ENCODE measurements at places on chromosomes 5 and 9.

DNA sequence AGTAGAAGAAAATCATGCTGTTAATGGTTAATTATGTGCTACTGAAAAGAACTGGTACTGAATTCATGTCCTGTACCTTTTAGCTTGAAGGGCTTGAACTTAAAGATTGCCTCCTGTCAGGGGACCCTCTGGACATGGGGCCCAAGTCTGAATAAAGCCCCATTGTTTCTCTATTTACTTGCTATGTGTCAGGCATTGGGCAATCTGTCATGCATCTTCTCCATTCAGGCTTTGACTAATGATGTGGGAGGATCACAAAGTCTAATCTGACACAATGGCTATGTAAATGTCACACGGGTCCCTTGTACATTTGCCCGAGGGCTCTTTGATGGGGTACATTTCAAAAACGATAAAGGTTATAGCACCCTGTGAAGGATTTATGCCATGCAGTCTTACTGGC is 64.0 kb upstream of the TUSC1 start:
- ATAC-seq = no peak

DNA sequence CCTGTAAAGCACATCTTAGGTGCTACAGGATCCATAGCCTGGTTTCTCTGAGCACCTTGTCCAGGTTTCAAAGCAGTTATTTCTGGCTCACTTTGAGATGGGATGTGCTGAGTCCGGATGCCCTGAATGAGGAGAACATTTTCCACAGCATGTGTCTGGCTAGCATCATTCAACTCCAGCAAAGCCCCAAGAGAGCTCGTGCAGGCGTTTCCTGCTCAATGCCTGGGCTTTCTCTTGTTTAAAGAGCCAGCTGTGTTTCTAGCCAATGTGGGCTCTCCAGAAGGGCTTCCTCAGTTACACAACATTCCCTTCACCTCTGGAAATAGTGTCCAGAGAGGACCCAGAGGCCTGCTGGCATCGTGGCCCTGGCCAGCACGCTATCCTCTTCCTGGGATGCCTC is 411.7 kb downstream of the DMAC1 start:
- ATAC-seq = no peak

- no peak for ATAC-seq
These were observed 477.0 kb downstream of the CDH10 start for GRCh38 chr5:24167806-24168205.

GRCh38 chr5:81305785-81306184 is 4.4 kb downstream of the ZCCHC9 start:
- no peak for ATAC-seq

DNA sequence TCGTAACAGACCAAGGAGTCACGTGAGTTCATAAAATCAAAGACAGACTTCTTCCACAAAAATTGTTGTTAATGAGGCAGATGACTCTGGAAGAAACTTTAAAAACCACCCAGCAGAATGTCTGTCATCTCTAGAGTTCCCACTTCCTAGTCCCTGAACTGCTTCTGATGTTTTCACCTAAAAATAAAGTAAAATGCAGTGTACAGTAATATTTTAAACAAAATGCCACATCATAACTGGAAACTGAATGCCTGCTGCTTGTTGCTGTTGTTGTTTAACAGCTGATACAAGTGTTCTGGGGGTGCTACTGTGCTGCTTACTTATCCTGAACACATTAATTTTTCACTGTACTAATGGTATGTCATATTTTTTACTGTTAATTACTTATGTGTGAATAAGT is 577.2 kb downstream of the MTRR start:
- ATAC-seq = no peak

DNA sequence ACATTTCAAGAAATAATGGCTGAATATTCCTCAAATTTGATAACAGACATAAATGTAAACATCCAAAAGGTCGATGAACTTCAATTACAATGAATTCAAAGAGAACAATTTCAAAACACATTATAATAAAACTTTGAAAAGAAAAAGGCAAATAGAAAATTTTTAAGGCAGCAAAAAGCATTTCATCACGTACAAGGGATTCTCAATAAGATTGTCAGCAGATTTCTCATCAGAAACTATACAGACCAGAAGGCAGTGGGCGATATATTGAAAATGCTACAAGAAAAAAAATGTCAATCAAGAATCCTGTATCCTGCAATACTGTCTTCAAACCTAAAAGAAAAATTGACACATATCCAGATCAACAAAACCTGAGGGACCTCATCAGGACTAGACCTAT is 62.0 kb downstream of the EDIL3 start:
- no peak for ATAC-seq

DNA sequence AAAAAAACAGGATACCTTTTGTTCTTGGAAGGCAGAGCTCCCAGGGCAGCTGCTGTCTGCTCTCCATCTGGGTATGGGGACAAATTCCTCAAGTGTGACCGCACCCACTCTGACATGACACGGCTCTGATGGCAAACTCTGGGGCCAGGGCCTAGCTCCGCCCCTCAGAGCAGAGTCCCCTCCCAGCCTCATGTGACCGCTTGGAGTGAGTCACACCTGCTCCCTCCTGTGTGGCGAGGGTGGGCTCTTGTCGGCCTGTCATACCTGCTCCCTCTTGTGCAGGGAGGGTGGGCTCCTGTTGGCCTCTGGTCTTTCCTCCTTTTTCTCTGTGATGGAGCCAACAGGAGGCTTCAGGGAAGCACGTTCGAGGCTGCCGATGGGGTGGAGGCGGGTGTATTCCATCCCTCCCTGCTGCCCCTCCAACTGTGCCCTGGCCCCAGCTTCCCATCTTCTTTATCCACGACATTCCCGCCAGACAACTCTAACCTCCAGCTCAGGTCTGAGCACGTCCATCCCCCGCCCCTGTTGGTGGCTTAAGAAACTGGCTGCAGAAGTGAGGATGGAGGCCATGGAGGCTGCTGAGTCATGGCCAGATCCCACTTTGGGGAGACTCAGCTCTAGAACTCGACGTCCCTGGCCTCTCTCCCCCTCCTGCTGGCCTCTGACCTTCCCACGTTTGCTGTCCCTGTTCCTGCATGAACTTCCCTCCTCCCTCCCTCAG is 65.3 kb downstream of the OLFM1 start:
- no peak for ATAC-seq

GRCh38 chr5:72760259-72760658 is 56.2 kb upstream of the TNPO1 start:
- ATAC-seq = no peak

DNA sequence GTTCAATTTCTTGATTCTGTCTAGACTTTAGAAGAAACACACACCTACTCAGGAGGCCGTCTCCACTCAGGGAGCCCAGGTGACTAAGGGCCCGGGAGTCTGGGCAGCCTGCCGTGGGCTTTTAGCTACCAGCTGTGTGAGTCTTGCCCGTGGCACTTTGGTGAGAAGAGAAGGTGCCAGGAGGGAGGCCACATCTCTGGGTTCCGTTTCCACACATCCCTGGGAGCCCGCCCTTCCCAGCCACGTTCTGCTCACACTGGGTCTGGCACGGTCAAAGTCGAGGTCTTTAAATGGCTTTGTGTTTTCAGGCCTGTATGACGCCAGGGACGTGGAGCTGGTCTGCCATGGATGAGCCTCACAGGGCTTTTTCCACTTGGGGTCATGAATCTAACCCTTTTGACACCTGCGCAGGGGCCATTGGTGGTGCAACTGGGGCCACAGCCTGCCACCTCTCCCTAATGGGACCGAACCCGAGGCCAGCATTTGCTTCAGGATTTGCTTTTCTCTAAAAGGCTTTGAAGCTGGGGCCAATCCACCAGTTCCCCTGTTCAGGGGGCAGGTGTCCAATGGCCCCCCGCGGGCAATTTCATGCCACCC is 17.2 kb upstream of the FCN2 start:
- ATAC-seq = no peak

Measured in gastroesophageal sphincter (tissue), 4 donors.